ENCODE measurements at places on chromosomes 6 and 20. TPM values are rescaled to one million over a fixed set of nuclear protein-coding genes. Genes with fewer than 3 reads are reported as not detected.

- H3K36me3 ChIP-seq, result no peaks in the 10 kb centered on the region
- H3K27ac ChIP-seq, result no peak overlapping the region
- DNase-seq, result no peak
- H3K4me1 ChIP-seq, result no peaks in the 10 kb centered on the region
- H3K4me3 ChIP-seq, result no peak overlapping the region
These were observed 1.6 kb downstream of the TMEM14A start for GRCh38 chr6:52672412-52673025.

GRCh38 chr6:160735523-160735922, 33.5 kb downstream of the PLG start:
- H3K27ac ChIP-seq, result no peak overlapping the region
- H3K4me1 ChIP-seq, result no peaks in the 10 kb centered on the region
- no peak overlapping the region for H3K4me3 ChIP-seq
- no peaks in the 10 kb centered on the region for H3K27me3 ChIP-seq
- no peaks in the 10 kb centered on the region for H3K36me3 ChIP-seq

The SLC17A1 gene
- not detected for total RNA-seq

DNA sequence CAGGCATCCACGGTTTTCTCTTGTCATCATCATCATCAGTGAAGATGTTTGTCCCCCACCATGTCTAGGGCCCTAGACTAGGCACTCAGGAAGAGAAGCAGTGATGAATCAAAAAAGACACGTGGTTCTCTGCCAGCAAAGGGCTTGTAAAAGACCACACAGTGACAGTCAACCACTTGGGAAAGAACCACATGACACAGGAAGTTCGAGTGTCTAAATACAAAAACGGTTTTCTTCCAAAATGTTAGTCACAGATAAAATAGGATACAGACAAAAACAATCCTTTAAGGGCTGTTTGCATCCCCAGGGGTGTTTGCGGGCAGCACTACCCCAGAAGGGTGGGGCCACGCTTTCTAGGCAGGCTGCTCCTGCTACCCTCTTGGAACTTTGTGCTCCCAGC, 356.8 kb upstream of the AGPAT4 start:
- H3K4me1 ChIP-seq, result no peaks in the 10 kb centered on the region
- H3K27me3 ChIP-seq, result no peaks in the 10 kb centered on the region
- no peak overlapping the region for H3K27ac ChIP-seq
- H3K4me3 ChIP-seq, result no peak overlapping the region
- no peak for DNase-seq

- H3K4me1 ChIP-seq, result no peaks in the 10 kb centered on the region
- no peak overlapping the region for H3K4me3 ChIP-seq
- H3K27me3 ChIP-seq, result no peaks in the 10 kb centered on the region
- no peak for DNase-seq
These were observed 88.7 kb downstream of the SLC24A3 start for GRCh38 chr20:19301142-19301541.

GRCh38 chr6:33860706-33861474, 57.1 kb upstream of the MLN start:
- DNase-seq, result no peak
- no peaks in the 10 kb centered on the region for H3K27me3 ChIP-seq
- peaks cover 40% of the 10 kb centered on the region for H3K4me1 ChIP-seq
- H3K4me3 ChIP-seq, result no peak overlapping the region
- no peaks in the 10 kb centered on the region for H3K36me3 ChIP-seq

DNA sequence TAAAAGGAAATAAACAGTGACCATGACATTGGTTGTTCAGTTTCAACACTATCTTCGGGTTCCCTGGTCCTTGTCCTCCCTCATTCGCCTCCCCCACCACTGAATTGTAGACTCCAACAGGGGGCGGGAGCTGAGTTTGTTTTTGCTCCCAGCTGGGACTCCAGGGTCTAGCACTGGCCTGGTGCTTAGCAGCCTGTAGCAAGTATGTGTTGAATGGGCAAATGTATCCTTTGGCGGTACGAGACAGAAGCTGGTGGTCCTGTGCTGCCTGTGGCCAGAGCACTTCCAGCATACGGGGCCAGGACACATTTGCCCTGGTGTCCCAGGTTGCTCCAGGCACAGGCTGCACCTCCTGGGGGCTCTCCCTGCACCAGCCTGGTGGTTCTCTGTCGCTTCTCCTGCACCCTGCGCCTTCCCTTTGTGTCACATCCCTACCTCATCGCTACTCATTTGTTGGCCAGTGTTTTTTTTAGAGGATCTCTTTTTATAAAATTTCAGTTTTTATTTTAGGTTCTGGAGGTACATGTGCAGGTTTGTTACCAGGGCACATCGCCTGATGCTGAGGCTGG, 40.1 kb downstream of the PHACTR3 start:
- no peaks in the 10 kb centered on the region for H3K27me3 ChIP-seq
- no peaks in the 10 kb centered on the region for H3K4me1 ChIP-seq
- H3K27ac ChIP-seq, result no peak overlapping the region
- no peaks in the 10 kb centered on the region for H3K36me3 ChIP-seq

DNA sequence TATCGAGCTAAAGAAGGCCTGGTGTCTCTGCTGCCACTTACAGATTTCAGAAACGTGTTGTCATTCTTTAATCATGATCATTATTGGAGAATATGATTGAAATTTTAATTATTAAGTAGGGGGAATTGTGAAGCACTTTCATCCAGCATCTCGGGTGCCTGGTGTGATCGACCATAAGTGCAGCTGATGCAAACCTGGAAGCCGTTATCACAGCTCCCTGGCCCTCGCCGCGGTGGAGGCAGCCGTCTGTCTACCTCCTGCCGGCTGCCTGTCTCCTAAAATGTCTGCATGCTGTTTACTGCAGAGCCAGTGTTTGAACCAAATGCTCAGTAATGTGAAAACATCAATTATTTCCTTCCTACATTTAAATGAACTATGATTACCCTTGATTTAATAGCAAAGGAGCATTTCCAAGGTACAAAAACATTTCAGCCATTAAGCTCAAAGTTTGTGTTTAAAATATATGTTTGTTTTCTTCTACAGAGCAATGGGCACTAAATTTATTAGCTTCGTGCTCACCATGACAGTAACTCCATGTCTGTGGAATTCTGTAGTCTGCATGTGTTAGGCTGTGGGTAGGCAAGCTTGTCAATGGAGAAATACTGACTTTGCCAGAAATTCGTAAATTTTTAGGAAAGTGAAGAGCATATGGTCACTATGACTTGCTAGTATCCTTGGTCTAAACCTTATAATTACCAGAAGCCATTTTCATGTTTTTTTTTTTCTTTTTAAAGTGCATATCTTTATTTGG, 184.5 kb upstream of the AGPAT4 start:
- H3K27ac ChIP-seq, result no peak overlapping the region
- H3K4me3 ChIP-seq, result no peak overlapping the region
- H3K36me3 ChIP-seq, result no peaks in the 10 kb centered on the region
- H3K27me3 ChIP-seq, result no peaks in the 10 kb centered on the region
- H3K4me1 ChIP-seq, result no peaks in the 10 kb centered on the region

The TNFRSF21 gene
- total RNA-seq, result 21.8 TPM

DNA sequence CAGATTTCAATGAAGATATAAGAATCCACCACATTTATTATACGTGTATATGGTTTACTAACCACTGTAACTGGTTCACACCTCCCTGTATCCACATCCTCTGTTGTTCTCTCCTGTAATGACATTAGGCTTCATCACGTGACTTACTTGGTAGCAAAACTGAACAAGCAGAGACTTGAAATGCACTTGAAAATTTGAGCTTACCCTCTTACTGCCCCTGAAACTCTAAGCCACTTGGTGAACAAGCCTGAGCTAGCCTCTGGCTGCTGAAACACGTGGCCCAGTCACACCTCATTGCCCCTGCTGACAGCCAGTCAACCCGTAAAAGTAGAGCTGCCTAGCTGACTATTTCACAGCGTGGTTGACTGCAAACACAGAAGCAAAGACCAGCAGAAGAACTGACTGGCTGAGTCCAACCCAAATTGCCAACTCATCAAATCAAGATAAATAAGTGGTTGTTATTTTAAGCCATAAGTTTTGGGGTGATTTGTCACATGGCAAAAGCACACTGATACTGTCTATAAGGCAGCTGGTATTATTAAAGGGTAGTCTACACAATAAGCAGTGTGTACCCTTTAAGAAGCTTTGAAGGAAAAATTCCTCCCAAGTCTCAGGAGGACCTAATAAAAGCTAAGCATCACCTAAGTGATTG, 109.0 kb downstream of the RALGAPA2 start:
- DNase-seq, result no peak
- H3K27ac ChIP-seq, result no peak overlapping the region
- H3K4me1 ChIP-seq, result peaks cover 3% of the 10 kb centered on the region
- H3K4me3 ChIP-seq, result no peak overlapping the region

The IMPG1 gene
- total RNA-seq, result not detected

- H3K36me3 ChIP-seq, result no peaks in the 10 kb centered on the region
- no peaks in the 10 kb centered on the region for H3K27me3 ChIP-seq
- H3K27ac ChIP-seq, result peak overlapping the region; percentile 73
- H3K4me1 ChIP-seq, result no peaks in the 10 kb centered on the region
These were observed 803 bp upstream of the SRXN1 start for GRCh38 chr20:653590-654416.

GRCh38 chr6:48978016-48978415, 485.0 kb downstream of the MMUT start:
- H3K4me1 ChIP-seq, result no peaks in the 10 kb centered on the region
- H3K36me3 ChIP-seq, result no peaks in the 10 kb centered on the region
- DNase-seq, result no peak
- H3K27me3 ChIP-seq, result no peaks in the 10 kb centered on the region
- no peak overlapping the region for H3K27ac ChIP-seq

GRCh38 chr20:18853216-18853615, 39.6 kb downstream of the SCP2D1 start:
- H3K27me3 ChIP-seq, result no peaks in the 10 kb centered on the region
- no peaks in the 10 kb centered on the region for H3K36me3 ChIP-seq
- no peak overlapping the region for H3K27ac ChIP-seq
- no peak for DNase-seq
- H3K4me3 ChIP-seq, result no peak overlapping the region

The CLIC5 gene
- 92.3 TPM for total RNA-seq

- H3K27me3 ChIP-seq, result no peaks in the 10 kb centered on the region
- DNase-seq, result peak; percentile 85
- H3K4me1 ChIP-seq, result peaks cover 30% of the 10 kb centered on the region
- no peak overlapping the region for H3K27ac ChIP-seq
These were observed 184.2 kb upstream of the BMP2 start for GRCh38 chr20:6583134-6583738.

- no peaks in the 10 kb centered on the region for H3K36me3 ChIP-seq
- H3K27me3 ChIP-seq, result no peaks in the 10 kb centered on the region
- H3K27ac ChIP-seq, result peak overlapping the region; percentile 13
- DNase-seq, result no peak
- H3K4me1 ChIP-seq, result peaks cover 13% of the 10 kb centered on the region
- H3K4me3 ChIP-seq, result no peak overlapping the region
These were observed 87.5 kb downstream of the PREX1 start for GRCh38 chr20:48740292-48740649.

The ZNF165 gene
- total RNA-seq, result 4.0 TPM

GRCh38 chr6:12956991-12957320, 240.4 kb downstream of the PHACTR1 start:
- peak overlapping the region; percentile 68 for H3K4me3 ChIP-seq
- H3K4me1 ChIP-seq, result peaks cover 9% of the 10 kb centered on the region
- DNase-seq, result no peak
- no peaks in the 10 kb centered on the region for H3K27me3 ChIP-seq
- peak overlapping the region; percentile 60 for H3K27ac ChIP-seq

DNA sequence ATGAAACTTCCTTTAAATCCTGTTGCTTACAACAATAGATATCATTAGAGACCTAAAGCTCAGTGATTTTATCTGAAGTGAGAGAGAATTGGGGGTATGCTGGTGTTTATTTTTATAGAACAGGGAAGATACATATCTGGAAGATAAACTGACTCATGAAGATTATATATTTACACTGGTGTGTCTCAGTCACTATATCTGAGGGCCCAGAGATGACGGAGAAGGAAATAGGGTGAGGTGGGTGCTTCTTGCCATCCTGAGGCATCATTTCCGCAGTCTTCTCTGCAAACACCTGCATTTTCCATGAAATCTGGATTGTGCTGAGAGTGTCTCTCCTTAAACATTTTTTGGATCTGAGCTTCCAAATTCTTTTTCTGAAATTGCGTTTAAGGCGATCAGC, 5.9 kb upstream of the PLCB1 start:
- H3K4me1 ChIP-seq, result peaks cover 17% of the 10 kb centered on the region
- H3K36me3 ChIP-seq, result no peaks in the 10 kb centered on the region
- H3K4me3 ChIP-seq, result no peak overlapping the region
- H3K27me3 ChIP-seq, result no peaks in the 10 kb centered on the region
- no peak for DNase-seq

DNA sequence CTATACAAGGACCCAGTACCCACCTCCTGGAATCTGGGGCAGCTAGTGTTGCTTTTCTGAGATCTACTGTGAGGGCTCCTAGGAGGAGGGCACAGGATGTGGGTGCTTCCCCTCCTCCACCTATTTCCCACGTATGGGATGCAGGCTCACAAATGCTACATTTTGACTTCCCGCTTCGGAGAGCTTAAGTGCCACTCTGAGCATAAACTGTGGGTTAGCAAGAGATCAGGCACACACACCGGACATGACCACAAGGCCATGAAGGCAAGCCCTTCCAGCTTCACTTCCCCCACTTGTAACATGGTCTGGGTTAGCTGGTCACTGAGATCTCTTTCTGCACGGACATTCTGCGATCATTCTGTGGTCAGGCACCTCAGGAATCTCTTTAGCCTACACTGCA, 15.7 kb upstream of the TGM3 start:
- H3K4me3 ChIP-seq, result no peak overlapping the region
- H3K4me1 ChIP-seq, result no peaks in the 10 kb centered on the region
- peaks cover 4% of the 10 kb centered on the region for H3K27me3 ChIP-seq

- no peaks in the 10 kb centered on the region for H3K36me3 ChIP-seq
- H3K27me3 ChIP-seq, result no peaks in the 10 kb centered on the region
- no peaks in the 10 kb centered on the region for H3K4me1 ChIP-seq
- no peak overlapping the region for H3K4me3 ChIP-seq
- DNase-seq, result peak; percentile 81
- H3K27ac ChIP-seq, result no peak overlapping the region
These were observed 155.8 kb downstream of the MBOAT1 start for GRCh38 chr6:20056350-20056992.

The CLDN20 gene
- not detected for total RNA-seq

DNA sequence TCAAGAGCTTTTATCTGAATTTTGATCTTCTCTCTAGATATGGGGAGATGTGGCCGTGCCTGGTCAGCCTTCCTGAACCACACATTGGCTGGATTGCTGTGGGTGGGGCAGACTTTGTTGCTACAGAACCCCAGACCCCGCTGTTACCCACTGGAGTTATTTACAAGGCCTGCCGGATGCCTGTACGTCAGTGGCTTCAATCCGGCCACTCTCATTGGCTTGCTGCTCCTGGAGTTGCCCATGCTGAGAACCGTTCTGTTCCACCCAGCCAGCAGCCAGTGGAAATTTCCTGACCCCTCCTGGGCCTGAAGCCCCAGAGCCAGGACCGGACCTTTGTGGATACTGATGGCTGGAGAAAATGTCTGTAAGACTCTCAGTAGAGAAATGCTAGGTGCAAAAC, 101.9 kb downstream of the TFAP2C start:
- H3K4me1 ChIP-seq, result no peaks in the 10 kb centered on the region
- no peak overlapping the region for H3K27ac ChIP-seq
- H3K4me3 ChIP-seq, result no peak overlapping the region
- peaks cover 7% of the 10 kb centered on the region for H3K27me3 ChIP-seq
- no peak for DNase-seq
- no peaks in the 10 kb centered on the region for H3K36me3 ChIP-seq

GRCh38 chr20:55777641-55778040, 227.7 kb downstream of the CBLN4 start:
- no peaks in the 10 kb centered on the region for H3K4me1 ChIP-seq
- H3K36me3 ChIP-seq, result no peaks in the 10 kb centered on the region
- H3K27me3 ChIP-seq, result no peaks in the 10 kb centered on the region
- no peak overlapping the region for H3K4me3 ChIP-seq
- DNase-seq, result no peak
